Stomach (tissue), 19 donors: ENCODE measurements at places on chromosomes 13 and 19. TPM values are rescaled to one million over a fixed set of nuclear protein-coding genes. Genes with fewer than 3 reads are reported as not detected.
A peak's percentile ranks its signal among the peaks of the same experiment; 100 is the strongest.

The DGKH gene
- total RNA-seq = 41.5 TPM

The ZNF317 gene
- 17.8 TPM for total RNA-seq

GRCh38 chr19:50922317-50922853, 11.2 kb upstream of the KLK4 start:
- DNase-seq = peak; percentile 75
- H3K27me3 ChIP-seq = peaks cover 13% of the 10 kb centered on the region
- no peak overlapping the region for H3K27ac ChIP-seq

DNA sequence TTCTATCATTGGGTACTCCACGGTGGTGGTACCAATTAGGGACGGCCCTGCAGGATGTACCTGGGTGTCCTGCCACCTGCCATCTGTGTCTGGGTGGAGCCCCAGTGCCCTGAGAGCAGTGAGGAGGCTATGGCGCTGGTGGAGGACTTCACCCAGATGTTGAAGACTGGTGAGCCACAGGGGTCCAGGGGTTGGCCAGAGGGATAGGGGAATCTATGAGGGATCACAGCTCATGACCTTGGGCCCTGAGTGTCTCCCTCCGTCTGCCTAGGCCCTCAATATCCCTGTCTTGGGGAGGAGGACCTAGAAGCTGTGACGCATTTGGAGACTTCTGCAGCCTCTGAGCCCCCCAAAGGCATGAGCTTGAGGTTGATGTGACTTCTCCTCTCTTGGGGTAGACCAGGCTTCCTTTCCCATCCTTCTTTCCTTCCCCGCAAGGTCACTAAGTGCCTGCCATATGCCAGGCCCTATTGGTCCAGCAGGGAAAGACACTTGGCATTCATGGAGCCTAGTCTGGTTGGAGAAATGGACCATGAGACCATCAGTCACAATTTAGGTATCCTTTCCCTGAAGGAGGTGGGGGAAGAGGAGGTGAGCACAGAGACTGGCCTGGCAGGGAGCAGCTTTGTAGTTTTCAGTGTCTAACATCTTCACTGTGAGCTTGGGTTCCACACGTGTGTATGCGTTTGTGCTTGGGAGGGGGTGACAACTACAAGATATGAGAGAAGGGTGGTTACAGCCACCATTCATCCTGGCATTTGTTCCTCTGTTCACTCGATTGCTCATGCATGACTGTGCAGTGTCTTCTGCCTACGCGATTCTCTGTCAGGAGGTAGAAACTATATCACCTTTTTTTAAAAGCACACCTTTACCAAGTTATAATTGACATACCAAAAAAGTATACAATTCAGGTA, 5.1 kb upstream of the MZF1 start:
- peak; percentile 8 for DNase-seq
- no peak overlapping the region for H3K4me3 ChIP-seq
- H3K4me1 ChIP-seq = peaks cover 66% of the 10 kb centered on the region
- no peaks in the 10 kb centered on the region for H3K27me3 ChIP-seq
- no peak overlapping the region for H3K27ac ChIP-seq
- H3K36me3 ChIP-seq = peaks cover 22% of the 10 kb centered on the region

- no peak overlapping the region for H3K27ac ChIP-seq
- H3K27me3 ChIP-seq = no peaks in the 10 kb centered on the region
- no peak for DNase-seq
- H3K4me1 ChIP-seq = no peaks in the 10 kb centered on the region
- H3K4me3 ChIP-seq = no peak overlapping the region
Observed at GRCh38 chr13:70394031-70394548, 285.8 kb upstream of the KLHL1 start.

GRCh38 chr19:38699647-38700349, 44.5 kb downstream of the CAPN12 start:
- H3K4me3 ChIP-seq = no peak overlapping the region
- peaks cover 96% of the 10 kb centered on the region for H3K4me1 ChIP-seq
- no peaks in the 10 kb centered on the region for H3K27me3 ChIP-seq

- H3K27me3 ChIP-seq = no peaks in the 10 kb centered on the region
- no peak overlapping the region for H3K27ac ChIP-seq
- H3K4me3 ChIP-seq = no peak overlapping the region
- DNase-seq = no peak
- H3K4me1 ChIP-seq = no peaks in the 10 kb centered on the region
- peaks cover 69% of the 10 kb centered on the region for H3K36me3 ChIP-seq
Observed at GRCh38 chr19:4493104-4493928, 21.2 kb downstream of the HDGFL2 start.

The KIR2DL1 gene
- not detected for total RNA-seq

The CEACAM18 gene
- not detected for total RNA-seq

DNA sequence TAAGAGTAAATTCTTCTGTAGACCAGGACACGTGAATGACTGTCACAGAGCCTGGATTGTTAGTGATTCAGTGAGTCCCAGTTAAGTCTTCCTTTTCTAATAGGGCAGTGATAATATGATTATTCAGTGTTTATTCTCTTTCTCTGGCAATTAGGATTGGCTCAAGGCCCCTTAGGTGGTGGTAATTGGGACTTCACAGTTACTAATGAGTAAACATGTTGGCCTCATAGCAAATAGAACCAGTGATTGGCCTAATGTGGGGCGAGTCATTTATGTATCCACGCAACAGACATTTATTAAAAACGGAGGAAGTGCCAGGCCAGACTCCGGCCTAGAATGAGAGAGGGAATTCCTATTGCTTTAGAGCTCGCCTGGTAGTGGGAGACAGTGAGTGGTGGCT, 72.4 kb downstream of the SHISA2 start:
- no peaks in the 10 kb centered on the region for H3K27me3 ChIP-seq
- no peak overlapping the region for H3K4me3 ChIP-seq
- H3K4me1 ChIP-seq = peaks cover 15% of the 10 kb centered on the region
- no peaks in the 10 kb centered on the region for H3K36me3 ChIP-seq
- DNase-seq = no peak
- no peak overlapping the region for H3K27ac ChIP-seq

DNA sequence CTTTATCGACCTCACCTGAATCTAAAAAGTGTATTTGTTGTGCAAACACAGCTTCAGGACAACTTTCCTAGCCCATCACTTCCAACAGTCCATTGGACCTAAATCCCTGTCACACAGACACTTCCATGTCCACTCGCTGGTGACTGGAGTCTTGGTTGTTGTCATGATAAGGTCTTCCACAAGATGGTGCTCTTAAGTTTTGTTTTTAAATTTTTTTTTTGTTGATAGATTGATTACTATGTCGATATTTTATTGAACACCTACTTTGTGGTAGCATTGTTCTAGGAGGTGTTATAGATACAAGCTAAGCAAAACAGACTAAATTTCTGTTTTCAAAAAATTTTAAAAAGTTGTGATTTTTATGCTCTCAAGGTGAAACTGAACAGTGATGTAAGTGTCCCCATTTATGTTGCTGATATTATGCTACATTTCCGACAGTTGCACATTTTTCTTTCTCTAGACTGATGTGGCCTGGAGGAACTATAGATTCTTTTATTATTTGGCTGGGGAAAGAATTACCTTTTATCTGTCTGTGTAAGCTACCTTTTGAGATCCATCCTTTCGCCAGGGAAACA, 8.1 kb upstream of the ERICH6B start:
- H3K27ac ChIP-seq = no peak overlapping the region
- no peaks in the 10 kb centered on the region for H3K36me3 ChIP-seq
- H3K27me3 ChIP-seq = no peaks in the 10 kb centered on the region
- H3K4me3 ChIP-seq = no peak overlapping the region
- no peaks in the 10 kb centered on the region for H3K4me1 ChIP-seq

The SIGLEC10 gene
- total RNA-seq = 21.4 TPM

The CEACAM7 gene
- total RNA-seq = not detected

The ZNF575 gene
- not detected for total RNA-seq

DNA sequence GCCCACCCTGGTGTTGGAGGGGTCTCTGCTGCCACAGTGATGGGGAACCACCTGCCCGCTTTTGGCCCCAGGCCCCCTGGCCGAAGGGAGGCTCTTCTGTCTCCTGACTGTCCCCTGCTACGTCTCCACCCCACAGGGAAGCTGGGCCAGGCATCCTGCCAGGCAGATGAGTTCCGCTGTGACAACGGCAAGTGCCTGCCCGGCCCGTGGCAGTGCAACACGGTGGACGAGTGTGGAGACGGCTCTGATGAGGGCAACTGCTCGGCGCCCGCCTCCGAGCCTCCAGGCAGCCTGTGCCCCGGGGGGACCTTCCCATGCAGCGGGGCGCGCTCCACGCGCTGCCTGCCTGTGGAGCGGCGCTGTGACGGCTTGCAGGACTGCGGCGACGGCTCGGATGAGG, 11.0 kb downstream of the LRP3 start:
- no peak for DNase-seq
- H3K4me3 ChIP-seq = no peak overlapping the region
- H3K4me1 ChIP-seq = no peaks in the 10 kb centered on the region
- H3K27me3 ChIP-seq = no peaks in the 10 kb centered on the region
- peaks cover 69% of the 10 kb centered on the region for H3K36me3 ChIP-seq

DNA sequence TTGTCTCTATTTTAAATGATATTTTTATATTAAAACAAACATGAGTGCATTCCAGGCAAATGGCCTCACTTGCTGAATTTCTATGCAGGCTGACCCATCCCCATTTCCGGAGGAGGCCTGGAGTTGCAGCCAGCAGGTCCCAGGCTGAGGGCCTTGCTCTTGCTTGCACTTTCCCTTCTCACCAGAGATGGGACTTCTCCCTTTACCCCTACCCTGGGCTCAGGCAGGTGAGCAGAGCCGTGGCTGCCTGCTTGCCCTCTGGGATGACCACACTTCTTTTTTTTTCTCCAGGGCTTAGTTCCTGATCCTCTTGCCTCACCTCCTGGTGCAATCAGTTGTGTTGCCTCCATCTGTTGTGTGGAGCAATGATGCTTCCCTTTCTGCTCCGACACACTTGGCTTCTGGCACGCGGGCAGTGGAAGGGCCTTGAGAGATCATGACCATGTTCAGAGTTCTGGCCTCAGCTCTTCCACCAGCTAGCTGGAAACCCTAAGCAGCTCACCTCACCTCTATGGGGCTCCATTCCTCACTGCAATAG, 11.1 kb upstream of the OLFM4 start:
- no peak overlapping the region for H3K27ac ChIP-seq
- no peaks in the 10 kb centered on the region for H3K4me1 ChIP-seq
- DNase-seq = no peak
- H3K27me3 ChIP-seq = no peaks in the 10 kb centered on the region

The STRN4 gene
- 373 TPM for total RNA-seq

- H3K4me1 ChIP-seq = peaks cover 50% of the 10 kb centered on the region
- no peaks in the 10 kb centered on the region for H3K27me3 ChIP-seq
- peak overlapping the region; percentile 34 for H3K27ac ChIP-seq
- DNase-seq = no peak
Observed at GRCh38 chr13:24032674-24033073, 127.8 kb upstream of the SPATA13 start.

- no peaks in the 10 kb centered on the region for H3K36me3 ChIP-seq
- no peaks in the 10 kb centered on the region for H3K27me3 ChIP-seq
- no peak overlapping the region for H3K4me3 ChIP-seq
- no peak overlapping the region for H3K27ac ChIP-seq
Observed at GRCh38 chr13:107906131-107906530, 309.2 kb downstream of the LIG4 start.

- no peak overlapping the region for H3K27ac ChIP-seq
- no peaks in the 10 kb centered on the region for H3K27me3 ChIP-seq
- no peak for DNase-seq
Observed at GRCh38 chr13:79190932-79191331, 215.1 kb downstream of the RBM26 start.

DNA sequence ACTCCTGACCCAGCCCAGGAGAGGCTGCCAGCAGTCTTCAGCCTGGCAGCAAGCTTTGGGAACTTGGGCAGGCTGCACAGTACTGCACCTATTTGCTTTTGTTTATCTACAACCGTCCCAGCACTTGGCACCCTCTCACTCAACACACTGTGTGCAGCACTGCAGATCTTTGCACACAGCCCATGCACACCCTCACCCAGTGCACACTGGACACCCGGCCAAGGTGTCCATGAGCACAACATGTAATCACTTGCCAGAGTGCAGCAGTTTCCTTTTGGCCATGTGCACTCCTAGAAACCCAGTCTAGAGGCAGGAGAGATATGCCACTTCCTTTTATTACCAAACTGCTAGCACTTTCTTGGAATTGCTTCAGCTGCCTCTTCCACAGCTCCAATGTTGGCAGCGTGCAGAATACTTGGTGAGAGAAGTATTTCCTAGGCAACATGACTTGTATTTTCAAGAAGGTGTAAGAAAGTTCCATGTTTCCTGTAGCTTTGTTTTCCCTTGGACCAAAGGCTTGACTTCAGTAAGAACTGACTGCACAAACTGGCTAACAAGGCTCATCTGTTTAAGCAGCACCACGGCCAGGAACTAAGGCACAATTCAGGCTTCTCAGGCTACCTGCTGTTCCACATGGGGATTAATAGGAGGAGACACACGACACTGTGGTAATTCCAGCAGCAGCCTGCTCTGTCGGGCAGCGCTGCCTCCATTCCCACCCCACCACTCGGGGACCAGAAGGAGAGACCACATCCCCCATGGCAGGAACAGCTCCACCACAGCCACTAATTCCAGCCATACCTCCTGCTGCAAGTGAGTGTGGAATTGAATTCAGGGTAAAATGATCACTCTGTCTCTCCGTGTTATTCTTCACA, 15.3 kb downstream of the ATP7B start:
- H3K4me1 ChIP-seq = peaks cover 59% of the 10 kb centered on the region
- peak overlapping the region; percentile 62 for H3K27ac ChIP-seq
- H3K36me3 ChIP-seq = no peaks in the 10 kb centered on the region
- no peaks in the 10 kb centered on the region for H3K27me3 ChIP-seq

The NANOS3 gene
- total RNA-seq = not detected

The NLRP4 gene
- total RNA-seq = not detected

DNA sequence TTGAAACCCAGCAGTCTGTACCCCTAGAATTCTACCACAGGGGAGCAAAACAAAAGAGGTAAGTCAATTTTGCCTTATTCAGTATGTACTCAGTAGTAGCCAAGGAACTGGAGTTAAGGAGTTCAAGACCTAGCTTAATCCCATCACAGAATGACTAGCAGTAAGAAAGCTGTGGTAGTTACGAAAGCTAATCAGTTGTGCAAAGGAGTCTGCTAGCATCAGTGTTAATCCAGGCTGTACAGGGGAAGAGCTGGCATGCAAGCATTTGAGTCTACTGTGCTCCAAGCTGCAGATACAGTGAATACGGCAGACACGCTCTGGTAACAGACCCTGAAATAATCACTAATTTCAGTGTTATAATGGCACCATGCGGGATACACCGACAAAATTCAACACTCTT, 4.7 kb downstream of the DNMT1 start:
- H3K4me3 ChIP-seq = no peak overlapping the region
- peaks cover 50% of the 10 kb centered on the region for H3K4me1 ChIP-seq
- H3K27ac ChIP-seq = no peak overlapping the region
- H3K27me3 ChIP-seq = no peaks in the 10 kb centered on the region
- H3K36me3 ChIP-seq = peaks cover 21% of the 10 kb centered on the region
